ENCODE measurements at places on chromosomes 16 and 17.

DNA sequence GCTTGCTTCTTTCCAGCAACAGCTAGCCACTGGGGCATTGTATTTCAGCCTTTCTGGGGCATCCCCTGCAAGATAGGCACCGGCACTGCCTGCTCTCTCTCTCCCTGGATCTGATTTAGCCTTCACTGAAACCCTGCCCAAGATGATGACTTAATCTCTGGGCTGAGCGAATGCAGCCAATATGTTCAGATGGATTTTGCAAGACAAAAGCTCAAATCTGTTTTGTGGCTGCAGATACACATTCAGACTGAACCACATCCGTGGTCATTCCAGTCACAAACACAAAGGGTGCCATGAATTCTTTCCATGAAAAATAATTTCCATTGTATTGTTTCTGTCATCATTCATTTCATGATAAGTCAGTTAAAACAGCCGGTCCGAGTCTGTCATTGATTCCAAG lies 24.2 kb downstream of the SOST start:
- no peak overlapping the region for H3K4me3 ChIP-seq
- DNase-seq: no peak
- H3K4me1 ChIP-seq: no peaks in the 10 kb centered on the region
- no peak overlapping the region for H3K27ac ChIP-seq
- no peaks in the 10 kb centered on the region for H3K27me3 ChIP-seq

- no peak overlapping the region for H3K27ac ChIP-seq
- no peaks in the 10 kb centered on the region for H3K27me3 ChIP-seq
Observed at GRCh38 chr16:49409121-49409520, 35.5 kb downstream of the C16orf78 start.

GRCh38 chr16:57646388-57647039 lies 18.1 kb downstream of the ADGRG1 start:
- H3K27me3 ChIP-seq: no peaks in the 10 kb centered on the region
- H3K27ac ChIP-seq: no peak overlapping the region
- H3K4me3 ChIP-seq: no peak overlapping the region
- H3K4me1 ChIP-seq: no peaks in the 10 kb centered on the region

DNA sequence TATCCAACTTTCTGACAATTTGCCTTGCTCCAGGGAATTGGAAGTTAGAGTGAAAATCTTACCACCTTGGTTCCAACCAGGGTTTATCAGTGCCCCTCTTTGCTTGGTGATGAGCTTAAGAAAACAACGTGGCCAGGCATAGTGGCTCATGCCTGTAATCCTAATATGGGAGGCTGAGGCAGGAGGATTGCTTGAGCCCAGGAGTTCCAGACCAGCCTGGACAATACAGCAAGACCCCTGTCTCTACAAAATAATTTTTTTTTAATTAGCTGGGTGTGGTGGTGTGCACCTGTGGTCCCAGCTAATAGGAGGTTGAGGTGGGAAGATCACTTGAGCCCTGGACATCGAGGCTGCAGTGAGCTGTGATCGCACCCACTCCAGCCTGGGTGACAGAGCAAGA lies 21.4 kb downstream of the SLC7A6 start:
- H3K27me3 ChIP-seq: no peaks in the 10 kb centered on the region
- no peak overlapping the region for H3K4me3 ChIP-seq
- no peaks in the 10 kb centered on the region for H3K36me3 ChIP-seq
- H3K27ac ChIP-seq: no peak overlapping the region
- DNase-seq: no peak

GRCh38 chr16:30746638-30747175 lies 1.5 kb upstream of the PHKG2 start:
- H3K27me3 ChIP-seq: no peaks in the 10 kb centered on the region
- H3K4me1 ChIP-seq: no peaks in the 10 kb centered on the region
- no peak for DNase-seq
- no peak overlapping the region for H3K27ac ChIP-seq
- H3K36me3 ChIP-seq: peaks cover 11% of the 10 kb centered on the region

GRCh38 chr17:76772842-76773525 lies 35.1 kb downstream of the MFSD11 start:
- H3K4me1 ChIP-seq: no peaks in the 10 kb centered on the region
- DNase-seq: no peak
- H3K27ac ChIP-seq: no peak overlapping the region
- H3K36me3 ChIP-seq: peaks cover 8% of the 10 kb centered on the region
- no peak overlapping the region for H3K4me3 ChIP-seq

GRCh38 chr16:27389272-27389961 lies 12.6 kb upstream of the IL21R start:
- no peaks in the 10 kb centered on the region for H3K4me1 ChIP-seq
- H3K36me3 ChIP-seq: no peaks in the 10 kb centered on the region
- no peak overlapping the region for H3K27ac ChIP-seq
- no peak for DNase-seq

DNA sequence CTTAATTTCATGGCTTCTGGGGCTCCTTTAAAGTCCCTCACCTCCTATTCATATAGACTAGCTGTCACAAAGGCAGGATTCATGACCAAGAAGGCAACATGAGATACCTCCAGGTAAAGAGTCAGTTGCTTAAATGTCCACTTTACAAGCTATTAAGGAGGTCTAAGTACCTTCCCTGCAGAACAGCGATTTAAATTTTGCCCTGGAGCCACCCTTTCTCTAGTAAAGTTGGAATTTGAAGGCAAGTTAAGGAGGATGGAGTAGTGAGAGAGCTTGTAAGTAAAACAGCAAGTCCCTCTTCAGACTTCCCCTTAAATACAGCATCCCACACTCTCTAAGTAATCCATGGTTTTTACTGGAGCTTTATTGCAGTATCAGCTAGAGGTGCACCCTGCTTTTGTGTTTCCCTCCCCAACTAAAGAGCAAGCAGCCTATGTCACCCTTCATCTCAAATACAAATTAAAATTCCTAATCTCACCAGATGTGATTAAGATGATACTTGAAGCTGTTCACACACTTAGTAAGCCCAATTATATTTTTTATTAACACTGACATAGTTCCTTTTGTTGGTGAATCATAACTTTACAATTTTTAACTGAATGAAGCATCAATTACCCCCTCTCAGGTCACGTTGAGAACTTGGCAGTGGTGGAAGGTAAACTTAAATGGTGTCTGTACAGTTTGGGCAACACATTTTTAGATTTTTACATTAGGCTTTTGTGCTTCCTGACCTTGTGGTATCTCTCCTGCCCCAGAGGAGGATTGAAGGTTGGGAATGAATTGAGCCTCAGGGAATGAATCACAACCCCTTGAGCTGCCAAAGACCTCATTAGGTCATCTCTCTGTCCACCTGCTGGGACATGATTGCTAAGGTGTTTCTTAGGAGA lies 108.9 kb downstream of the TANGO6 start:
- no peaks in the 10 kb centered on the region for H3K27me3 ChIP-seq
- no peak for DNase-seq
- no peaks in the 10 kb centered on the region for H3K4me1 ChIP-seq
- H3K4me3 ChIP-seq: no peak overlapping the region
- H3K27ac ChIP-seq: no peak overlapping the region

DNA sequence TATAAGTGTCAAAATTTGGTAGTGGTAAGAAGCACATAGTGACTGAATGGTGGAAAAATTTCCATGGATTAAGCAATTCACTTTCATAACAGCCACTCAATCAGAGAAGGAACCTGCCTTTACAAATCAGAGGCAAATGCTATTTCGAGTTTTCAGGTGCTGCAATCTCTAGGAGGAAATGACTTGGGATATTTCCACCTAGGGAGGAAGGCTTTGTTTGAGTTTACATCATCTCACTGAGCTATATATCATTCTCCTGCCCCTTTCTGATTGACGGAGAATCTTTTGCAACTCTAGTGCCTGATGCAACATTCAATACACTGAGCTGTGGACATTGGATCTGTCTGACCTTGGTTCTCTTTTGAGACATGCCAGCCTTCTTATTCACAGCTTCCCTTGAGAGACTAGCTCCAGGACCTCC lies 26.3 kb downstream of the MARCHF10 start:
- DNase-seq: no peak
- no peaks in the 10 kb centered on the region for H3K27me3 ChIP-seq
- H3K4me1 ChIP-seq: peaks cover 3% of the 10 kb centered on the region

DNA sequence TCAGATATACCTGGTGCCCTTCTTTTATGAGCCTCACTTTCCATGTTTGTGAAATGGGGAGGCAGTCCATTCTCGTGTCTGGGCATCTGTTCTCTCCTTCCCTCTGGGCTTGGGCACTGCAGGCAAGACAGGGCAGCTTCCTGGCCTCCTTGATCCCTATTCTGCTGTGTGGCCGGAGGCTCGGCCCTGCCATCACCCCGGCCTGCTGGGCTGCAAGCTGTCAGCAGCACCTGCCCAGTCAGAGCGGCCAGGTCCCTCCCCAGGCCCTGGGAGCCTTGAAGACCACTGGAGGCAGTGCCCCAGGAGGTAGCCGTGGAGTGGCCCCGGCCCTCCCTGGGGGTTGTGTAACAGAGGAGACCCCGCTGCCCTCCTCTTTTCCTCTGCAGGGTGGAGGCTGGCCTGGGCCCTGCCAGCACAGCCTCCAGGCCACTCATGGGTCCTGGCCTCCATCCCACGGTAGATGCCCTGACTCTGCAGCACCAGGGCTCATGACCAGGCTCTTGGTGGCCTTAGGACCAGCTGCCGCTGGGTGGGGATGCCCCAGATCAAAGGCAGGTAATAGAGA lies 9.2 kb downstream of the KCNJ12 start:
- H3K4me3 ChIP-seq: no peak overlapping the region
- H3K36me3 ChIP-seq: no peaks in the 10 kb centered on the region
- no peaks in the 10 kb centered on the region for H3K27me3 ChIP-seq
- DNase-seq: no peak
- H3K4me1 ChIP-seq: no peaks in the 10 kb centered on the region

DNA sequence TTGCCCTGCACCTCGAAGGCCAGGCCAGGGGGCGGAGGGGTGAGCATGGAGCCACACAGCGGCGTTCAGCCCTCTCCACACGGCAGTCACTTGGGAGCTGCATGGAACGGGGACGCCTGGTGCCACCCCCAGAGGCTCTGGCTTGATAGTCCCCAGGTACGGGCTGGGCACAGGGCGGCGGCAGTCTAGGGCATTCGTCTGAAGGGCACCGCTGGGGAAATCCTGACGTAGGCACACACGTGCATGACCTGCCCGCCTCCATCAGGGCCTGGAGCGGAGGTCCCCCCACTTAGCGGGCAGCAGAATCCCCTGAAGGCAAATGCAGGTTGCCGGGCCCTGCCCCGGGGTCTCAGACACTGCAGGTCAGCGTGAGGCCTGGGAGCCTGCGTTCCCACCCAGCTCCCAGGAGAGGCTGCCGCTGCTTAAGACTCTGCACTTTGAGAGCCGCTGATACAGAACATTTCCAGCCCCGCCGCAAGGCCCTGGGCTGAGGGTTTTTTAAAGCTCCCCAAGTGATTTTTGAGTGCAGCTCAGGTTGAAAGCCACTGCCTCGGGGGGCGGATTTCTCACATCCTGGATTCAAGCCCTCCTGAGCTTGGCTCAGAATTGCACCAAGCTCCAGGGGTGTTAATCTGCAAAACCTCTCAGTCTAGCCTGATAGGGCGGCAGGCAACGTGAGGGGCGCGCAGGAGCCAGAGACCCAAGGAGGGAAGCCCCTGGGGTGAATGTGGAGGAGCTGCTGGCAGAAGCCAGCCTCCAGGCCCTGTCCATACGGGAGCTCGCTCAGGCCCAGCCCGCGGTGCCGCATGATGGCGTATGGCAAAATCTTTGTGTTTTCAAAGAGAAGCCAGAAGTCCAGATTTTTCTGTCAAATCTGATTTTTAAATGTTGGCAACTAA lies 182.3 kb upstream of the GSE1 start:
- H3K36me3 ChIP-seq: no peaks in the 10 kb centered on the region
- no peak overlapping the region for H3K27ac ChIP-seq

- DNase-seq: no peak
- H3K27ac ChIP-seq: no peak overlapping the region
- no peaks in the 10 kb centered on the region for H3K27me3 ChIP-seq
- H3K36me3 ChIP-seq: no peaks in the 10 kb centered on the region
- no peak overlapping the region for H3K4me3 ChIP-seq
Observed at GRCh38 chr16:77548151-77548550, 113.3 kb upstream of the ADAMTS18 start.

GRCh38 chr16:1026784-1027500 lies 45.4 kb downstream of the SOX8 start:
- H3K36me3 ChIP-seq: no peaks in the 10 kb centered on the region
- no peaks in the 10 kb centered on the region for H3K4me1 ChIP-seq
- no peak overlapping the region for H3K27ac ChIP-seq
- no peak for DNase-seq
- no peak overlapping the region for H3K4me3 ChIP-seq
- H3K27me3 ChIP-seq: no peaks in the 10 kb centered on the region

DNA sequence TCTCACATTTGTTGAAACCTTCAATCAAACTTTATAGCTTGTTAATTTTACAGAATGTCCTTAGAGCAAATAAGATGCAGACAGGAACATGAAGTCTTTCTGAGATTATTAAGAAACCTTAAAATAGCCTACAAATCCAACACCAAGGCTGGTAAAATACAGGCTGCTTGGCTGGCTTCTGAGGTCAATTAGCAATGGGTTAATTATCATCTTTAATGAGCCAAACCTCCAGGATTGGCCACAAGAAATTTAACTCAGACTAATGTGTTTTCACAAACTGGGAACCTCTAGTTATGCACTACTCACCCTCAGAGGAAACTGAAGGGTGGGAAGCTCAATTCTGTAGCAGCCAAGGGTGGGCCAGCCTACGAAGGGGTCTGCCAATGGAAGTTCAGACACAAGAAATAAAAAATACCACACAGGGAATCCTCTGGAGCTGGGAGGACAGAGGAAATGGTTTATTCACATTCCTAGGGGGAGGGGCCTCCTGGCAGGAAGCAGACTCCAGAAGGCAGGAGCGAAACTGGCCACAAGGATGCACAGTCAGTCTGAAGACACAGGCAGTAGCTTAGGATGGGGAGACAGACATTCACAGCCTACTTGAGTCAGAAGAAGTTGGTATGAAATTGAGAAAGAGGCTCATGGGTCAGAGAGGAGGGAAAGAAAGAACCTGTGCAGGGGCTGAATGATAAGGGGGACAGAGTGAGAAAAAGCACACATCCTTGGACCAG lies 36.1 kb downstream of the HIC1 start:
- peaks cover 2% of the 10 kb centered on the region for H3K4me1 ChIP-seq
- no peaks in the 10 kb centered on the region for H3K27me3 ChIP-seq
- no peak overlapping the region for H3K4me3 ChIP-seq
- H3K36me3 ChIP-seq: no peaks in the 10 kb centered on the region
- no peak overlapping the region for H3K27ac ChIP-seq

- H3K27ac ChIP-seq: no peak overlapping the region
- H3K36me3 ChIP-seq: no peaks in the 10 kb centered on the region
- H3K4me3 ChIP-seq: no peak overlapping the region
- H3K4me1 ChIP-seq: no peaks in the 10 kb centered on the region
- no peaks in the 10 kb centered on the region for H3K27me3 ChIP-seq
- no peak for DNase-seq
Observed at GRCh38 chr16:49664221-49665215, 191.4 kb downstream of the ZNF423 start.

- DNase-seq: no peak
- H3K4me3 ChIP-seq: no peak overlapping the region
- H3K4me1 ChIP-seq: no peaks in the 10 kb centered on the region
- no peaks in the 10 kb centered on the region for H3K27me3 ChIP-seq
- no peaks in the 10 kb centered on the region for H3K36me3 ChIP-seq
- no peak overlapping the region for H3K27ac ChIP-seq
Observed at GRCh38 chr17:64583038-64583437, 76.3 kb downstream of the CEP95 start.
